Lung (tissue), 17 donors: ENCODE measurements at places on chromosomes 11 and 22.

GRCh38 chr11:111512296-111513239, at the start of gene BTG4:
Gene BTG4 (minus strand): TSS chr11:111512386. CDS start chr11:111498776, 13,610 bp downstream.
- peak; percentile 40 for DNase-seq

DNA sequence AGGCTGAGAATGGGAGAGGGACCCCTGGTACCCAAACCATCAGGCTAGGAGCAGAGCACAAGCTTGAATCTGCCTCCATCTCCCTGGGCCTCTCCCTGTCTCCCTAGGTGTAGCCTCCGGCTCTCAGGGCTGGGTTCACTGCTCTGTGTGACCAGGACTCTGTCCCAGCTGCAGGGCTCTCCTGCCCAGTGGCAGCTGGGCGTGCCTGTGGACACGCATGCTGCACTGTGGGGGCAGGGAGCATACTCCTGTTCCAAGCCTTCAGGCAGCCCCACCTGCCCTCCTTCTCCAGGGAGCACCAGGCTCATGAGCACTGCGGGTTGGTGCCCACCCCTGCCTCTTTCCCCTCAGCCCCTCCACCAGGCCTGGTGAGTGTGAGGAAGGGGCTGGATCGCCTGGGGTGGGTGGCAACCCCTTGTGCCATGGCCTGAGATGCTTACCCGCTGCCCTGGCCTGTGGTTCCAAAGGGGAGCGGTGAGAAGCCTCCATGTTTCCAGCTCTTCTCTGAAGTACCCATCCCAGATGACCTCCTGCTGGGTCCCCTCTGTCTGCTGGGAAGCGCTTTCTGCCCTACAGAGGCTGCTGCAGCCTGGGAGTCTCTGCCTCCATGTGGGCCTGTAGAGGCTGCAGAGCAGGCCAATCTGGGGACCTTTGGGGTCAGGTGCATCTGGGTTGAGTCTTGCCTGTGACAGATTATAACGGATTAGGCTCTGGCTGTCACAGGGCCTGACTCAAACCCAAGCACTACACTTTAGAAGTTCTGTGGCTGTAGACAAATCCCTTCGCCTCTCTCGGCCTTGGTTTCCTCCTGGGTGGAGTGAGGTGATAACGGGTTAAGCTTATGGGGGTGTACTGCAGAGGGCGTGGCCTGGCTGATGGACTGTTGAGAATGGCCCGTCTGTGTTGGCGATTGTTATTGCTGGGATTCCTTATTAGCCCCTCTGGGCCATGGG, 43.7 kb downstream of the WNT11 start:
- DNase-seq: no peak

GRCh38 chr11:6841694-6842093, 3.8 kb upstream of the OR10A5 start:
- no peak for DNase-seq

DNA sequence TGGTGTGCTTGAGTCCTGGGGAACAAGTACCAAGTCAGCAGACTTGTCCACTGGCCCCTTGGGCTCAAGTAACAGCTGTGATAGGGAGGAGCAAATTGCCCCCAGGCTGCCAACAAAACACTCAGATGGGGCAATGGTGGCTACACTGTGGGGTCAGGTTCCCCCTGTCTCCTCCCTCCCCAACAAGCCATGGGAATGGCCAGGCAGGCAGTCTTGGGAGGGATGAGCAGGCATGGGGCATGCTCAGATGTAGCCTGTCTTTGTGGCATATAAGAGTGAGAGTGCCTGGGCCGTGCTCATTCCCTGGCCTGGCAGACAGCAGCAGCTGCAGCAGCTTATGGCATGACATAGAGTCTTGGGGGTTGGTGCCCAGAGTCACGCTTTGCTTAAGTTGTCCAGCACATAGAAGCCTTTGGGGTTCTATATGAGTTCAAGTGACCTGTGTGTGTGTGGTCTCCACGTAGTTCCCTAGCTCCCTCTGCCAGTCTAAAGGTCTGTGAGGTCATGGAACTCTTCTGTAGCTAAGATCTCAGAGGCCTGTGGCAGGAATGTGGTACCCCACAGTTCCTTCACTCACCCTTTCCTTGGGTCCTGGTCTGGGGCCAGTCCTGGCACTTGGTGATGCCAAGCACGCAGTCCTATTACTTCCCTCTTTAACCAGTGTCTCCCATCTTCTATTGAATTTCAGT, 44.7 kb downstream of the BIRC2 start:
- no peak for DNase-seq

GRCh38 chr11:10503221-10503620, 37.8 kb downstream of the RNF141 start:
- no peak for DNase-seq

DNA sequence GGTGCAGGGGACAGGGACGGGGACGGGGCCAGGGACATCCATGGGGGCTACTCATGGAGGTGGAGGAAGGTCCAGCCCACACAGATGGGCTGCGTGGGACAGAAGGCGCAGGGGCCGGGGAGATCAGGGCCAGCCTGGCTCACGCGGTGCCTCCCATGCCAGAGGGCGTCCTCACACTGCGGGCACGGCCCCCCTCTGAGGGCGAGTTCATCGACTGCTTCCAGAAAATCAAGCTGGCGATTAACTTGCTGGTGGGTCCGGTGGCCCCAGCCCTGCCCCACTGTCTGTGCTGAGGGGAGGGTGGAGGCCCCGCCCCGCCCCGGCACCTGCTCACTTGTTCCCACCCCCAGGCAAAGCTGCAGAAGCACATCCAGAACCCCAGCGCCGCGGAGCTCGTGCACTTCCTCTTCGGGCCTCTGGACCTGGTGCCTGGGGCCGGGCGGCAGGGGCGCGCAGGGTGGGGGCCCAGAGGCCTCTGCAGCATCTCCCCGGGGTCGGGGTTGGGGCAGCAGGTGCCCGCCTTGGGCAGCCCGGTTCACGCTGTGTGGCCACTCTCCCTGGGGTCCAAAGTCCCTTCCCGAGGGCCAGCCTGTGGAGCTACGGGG, 15.8 kb downstream of the EPS8L2 start:
- DNase-seq: no peak

DNA sequence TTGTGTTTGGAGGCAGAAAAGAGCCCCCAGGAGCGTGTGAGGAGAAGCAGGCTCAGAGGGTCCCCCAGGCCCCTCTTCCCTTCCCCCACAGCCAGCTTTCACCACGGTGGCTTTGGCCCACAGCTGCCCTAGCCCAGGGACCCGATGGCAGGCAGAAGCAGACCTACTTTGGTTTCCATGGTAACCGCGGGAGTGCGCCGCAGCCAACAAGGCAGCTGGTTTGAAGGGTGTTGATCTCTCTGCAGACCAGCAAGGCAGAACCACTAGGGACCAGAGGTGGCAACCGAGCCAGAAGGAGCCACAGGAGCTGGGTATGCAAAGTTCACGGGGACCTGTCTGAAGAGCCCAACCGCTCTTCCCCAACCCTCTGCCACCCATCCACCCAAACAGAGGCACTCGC, 69.4 kb downstream of the BUD13 start:
- peak; percentile 79 for DNase-seq

DNA sequence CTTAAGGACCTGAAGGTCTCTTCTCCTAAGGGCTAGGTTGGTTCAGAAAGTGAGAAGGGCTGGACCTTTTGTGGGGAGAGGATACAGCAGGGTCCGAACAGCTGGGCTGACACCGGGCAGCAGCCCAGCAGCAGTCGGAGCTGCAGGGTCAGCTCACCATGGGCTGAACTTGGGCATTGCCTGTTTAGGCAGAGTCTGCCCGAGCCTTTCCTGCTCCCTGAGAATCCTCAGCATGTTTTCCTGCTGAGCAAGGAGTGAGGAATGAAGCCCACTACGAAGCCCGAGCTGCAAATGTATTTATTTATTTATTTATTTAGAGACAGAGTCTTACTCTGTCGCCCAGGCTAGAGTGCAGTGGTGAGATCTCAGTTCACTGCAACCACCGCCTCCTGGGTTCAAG, 83.9 kb downstream of the PTPRJ start:
- DNase-seq: no peak

GRCh38 chr11:32002311-32002710, 88.6 kb upstream of the RCN1 start:
- DNase-seq: no peak

DNA sequence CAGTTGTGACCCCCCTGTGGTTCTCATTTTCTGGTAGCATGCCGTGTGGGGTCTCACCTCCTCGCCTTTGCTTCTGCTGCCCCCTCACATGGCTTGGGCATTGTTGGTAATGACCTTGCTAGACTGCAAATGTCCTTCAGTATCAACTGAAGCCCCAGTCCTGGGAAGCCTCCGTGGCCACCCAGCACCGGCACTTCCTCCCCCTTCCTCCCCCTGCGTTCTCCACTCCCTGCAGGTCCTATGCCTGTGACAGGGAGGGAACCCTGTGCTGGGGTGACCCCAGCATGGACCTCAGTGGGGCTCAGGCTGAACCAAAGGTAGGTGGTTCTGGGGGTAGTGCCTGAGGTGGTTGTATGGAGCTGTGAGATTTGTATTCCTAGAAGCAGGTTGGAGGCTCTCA, 5.9 kb downstream of the ST3GAL4 start:
- DNase-seq: no peak

GRCh38 chr11:95714843-95715776, 74.5 kb downstream of the FAM76B start:
- DNase-seq: no peak

GRCh38 chr22:50507421-50507990, at the start of gene LMF2:
Gene LMF2 (minus strand): TSS chr22:50507702. CDS start chr22:50507675, 27 bp downstream.
- no peak for DNase-seq

DNA sequence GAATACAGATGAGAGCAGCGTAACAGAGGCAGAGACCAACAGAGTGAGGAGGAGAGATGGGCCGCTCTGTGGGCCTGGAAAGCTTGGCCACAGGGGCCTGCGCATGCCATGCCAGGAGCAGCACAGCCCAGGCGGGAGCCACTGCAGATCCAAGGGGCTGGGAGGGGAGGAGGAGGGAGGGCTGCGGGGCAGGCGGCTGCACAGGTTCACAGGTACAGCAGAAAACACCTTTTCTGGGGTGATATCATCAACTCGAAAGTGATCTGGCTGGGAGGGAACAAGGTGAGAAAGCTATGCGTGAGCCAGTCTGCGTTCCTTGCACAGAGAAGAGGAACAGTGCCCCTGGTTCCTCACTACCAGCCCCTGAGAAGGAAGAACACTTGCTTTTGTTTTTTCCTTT, 14.8 kb downstream of the VPS37C start:
- no peak for DNase-seq

DNA sequence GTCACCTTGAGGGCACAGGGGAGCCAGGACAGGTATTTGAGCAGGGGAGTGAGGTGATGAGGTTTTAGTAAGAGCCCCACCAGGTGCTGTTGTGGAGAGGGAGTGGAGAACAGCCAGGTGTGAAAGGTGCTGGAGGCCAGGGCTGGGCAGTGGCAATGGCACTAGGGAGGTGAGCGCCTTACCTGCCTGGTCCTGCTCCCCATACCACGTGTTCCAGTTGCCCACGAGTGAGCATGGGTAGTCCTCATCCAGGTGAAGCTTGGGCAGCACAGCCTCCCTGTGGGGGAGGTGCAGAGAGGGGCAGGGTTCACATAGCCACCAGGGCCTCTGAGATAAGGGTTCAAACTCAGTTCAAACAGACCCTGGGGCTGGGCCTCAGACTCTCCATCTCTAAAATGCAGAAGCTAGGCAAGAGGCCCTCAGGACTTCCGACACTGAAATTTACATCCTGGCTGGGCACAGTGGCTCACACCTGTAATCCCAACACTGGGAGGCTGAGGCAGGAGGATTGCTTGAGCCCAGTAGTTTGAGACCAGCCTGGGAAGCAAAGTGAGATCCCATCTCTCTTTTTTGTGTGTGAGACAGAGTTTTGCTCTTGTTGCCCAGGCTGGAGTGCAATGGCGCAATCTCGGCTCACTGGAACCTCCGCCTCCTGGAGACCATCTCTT, 11.8 kb downstream of the NIPSNAP1 start:
- no peak for DNase-seq

DNA sequence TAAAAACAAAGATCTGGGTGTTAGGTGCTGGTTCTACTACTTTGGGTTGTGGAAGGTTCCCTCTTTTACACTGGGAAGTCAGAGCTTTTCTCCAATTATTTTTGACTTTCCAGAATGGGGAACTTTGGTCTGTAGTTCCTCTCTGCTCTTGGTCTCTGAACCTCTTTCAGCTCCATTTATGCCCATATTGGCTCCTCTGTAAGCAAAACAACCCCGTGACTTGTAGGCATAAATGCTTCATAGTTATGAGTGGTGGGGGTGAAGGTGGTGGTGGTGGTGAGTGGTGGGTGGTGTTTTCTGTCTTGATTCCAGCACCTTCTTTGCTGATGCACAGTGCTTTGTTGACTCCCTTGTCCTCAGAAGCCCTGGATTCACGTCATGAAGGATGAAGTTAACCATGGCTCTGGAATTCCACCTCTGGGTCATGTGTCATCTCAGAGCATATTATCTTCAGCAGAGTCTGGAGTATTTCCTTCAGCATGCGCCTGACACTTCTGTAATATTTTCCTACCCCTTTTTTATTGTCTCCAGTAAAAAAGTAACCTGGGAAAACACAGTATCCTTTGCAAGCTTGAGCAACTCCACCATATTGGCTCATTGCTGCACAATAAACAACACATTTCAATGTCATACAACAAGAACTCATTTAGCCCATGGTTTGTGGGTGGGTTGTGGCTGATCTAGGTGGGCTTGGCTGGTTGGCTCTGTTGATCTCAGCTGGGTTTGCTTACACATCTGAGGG, 24.1 kb upstream of the GRK3 start:
- no peak for DNase-seq
